Kidney epithelial cell (primary cell): ENCODE measurements at places on chromosomes 7 and 10.

DNA sequence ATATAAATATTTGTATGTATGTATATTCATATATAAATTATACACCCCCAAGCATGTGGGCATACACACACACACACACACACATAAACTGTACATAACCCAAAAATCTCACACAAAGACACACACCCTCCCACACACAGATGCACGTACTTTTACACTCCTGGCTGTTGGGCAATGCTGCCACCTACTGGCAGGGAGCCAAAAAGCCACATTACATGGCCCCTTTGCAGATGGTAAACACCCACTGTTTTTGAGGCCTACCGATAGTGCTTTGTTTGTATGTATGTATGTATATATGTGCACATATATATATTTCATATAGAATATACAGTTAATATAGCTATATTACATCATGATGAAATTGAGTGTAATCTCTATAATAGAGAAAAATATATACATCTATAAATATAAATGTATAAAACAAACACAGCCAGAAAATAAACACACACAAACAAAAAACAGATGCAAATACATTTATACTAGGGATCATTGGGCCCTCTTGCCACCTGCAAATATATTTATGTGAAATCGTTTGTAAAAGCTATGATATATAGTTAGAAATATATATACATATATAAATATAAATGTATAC lies 120.1 kb upstream of the ACBD5 start:
- DNase-seq: peak; percentile 19

- DNase-seq: no peak
These were observed 73.8 kb upstream of the BMPER start for GRCh38 chr7:33831389-33832141.

GRCh38 chr10:58585435-58585834 lies 72.8 kb downstream of the BICC1 start:
- DNase-seq: no peak

DNA sequence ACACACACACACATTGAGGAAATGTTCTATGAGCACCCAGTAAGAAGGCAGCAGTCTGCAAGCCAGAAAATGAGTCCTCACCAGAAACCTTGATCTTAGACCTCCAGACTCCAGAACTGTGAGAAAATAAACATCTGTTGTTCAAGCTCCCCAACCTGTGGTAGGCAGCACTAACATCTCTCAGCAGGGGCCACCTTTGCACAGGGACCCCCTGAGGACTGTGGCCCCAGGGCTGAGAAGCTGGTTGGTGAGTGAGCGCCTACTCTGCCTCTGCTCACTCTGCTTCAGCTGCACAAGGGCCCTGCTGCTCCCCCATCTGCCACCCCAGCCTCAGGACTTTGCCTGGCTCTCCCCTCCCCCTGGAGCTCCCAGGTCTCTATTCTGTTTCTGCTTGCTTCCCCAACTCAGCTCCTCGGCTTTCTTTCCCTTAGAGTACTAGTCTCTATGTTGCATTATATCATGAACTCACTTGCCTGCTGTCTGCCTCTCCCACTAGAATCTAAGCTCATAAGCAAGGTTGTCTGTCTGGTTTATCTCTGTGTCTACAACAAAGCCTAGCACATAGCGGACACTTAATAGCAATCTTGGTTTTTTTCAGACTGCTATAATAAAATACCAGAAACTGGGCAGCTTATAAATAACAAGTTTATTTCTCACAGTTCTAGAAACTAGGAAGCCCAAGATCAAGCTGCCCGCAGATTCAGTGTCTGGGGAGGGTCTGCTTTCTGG lies 40.4 kb upstream of the PRLHR start:
- no peak for DNase-seq

DNA sequence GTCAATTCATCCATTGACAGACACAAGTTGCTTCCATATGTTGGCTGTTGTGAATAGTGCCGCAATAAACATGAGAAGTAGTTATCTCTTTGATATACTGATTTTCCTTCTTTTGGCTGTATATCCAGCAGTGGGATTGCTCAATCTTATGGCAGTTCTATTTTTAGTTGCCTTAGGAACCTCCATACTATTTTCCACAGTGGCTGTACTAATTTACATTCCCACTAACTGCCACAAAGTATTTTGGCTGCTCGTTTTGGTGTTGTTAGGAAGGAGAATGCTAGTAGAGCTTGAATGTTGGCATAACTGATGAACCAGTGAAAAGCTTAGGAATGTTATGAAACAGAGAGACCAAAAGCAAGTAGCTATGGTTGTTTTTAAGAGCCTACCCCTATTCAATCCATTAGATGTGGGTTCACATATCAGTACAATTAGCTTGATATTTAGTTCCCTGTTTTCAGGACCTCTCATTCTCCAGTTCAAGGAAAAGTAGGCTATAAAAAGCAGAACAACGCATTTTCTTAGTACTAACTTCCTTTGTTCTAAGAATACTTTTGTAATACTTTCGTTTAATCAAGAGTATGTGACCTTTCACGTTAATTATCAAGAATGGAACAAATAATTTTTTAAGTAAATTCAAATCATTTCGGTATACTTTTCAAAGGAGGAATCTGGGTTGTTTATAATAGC lies 100.3 kb downstream of the FAS start:
- no peak for DNase-seq

GRCh38 chr7:51224811-51225595 lies 91.6 kb downstream of the COBL start:
- no peak for DNase-seq

GRCh38 chr10:59779756-59780533 lies 26.7 kb upstream of the MRLN start:
- no peak for DNase-seq

GRCh38 chr10:129319934-129320333 lies 147.1 kb upstream of the MGMT start:
- no peak for DNase-seq

DNA sequence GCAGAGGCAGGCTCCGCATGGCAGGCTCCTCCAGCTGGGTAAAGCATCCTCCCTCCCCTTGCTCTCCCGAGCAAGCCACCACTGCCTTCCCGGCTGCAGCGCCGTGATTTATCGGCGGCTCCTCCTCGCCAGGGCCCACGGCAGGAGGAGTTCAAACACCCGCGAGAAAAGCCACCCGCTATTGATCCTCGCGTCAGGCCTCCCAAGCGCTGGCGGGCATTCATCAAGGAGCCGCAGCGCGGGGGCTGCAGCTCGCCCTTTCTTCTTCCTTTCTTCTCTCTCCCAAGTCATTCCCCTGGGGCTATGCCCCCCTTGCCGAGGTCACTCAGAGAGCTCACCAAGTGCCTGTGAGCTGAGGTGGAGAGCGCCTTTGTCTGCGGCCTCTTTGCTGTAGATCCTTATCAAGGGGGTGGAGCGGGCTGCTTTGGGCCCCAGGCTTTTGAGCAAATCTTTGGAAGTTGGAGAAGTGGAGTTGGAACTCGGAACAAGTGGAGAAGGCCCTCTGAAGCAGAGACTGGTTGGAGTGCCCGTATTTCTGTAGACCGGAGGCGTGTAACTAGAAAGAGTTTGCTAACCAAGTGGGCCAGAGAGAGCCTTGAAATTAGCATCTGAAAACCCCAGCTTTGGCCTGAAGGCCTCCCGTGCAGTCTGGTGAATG lies 107.2 kb upstream of the PPIF start:
- DNase-seq: no peak

- DNase-seq: no peak
These were observed 157.2 kb upstream of the GNAI1 start for GRCh38 chr7:79977481-79977880.

DNA sequence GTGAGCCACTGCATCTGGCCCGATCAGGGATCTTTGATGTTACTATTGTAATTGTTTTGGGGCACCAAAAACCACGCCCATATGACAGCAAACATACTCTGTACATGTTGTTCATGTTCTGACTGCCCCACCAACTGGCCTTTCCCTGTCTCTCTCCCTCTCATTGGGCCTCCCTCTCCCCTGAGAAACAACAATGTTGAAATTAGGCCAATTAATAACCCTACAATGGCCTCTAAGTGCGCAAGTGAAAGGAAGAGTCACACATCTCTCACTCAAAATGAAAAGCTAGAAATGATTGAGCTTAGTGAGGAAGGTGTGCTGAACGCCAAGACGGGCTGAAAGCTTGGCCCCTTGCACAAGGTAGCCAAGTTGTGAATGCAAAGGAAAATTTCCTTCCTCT lies 50.3 kb upstream of the SDK1 start:
- DNase-seq: no peak

GRCh38 chr7:44754802-44755697 lies 6.4 kb downstream of the ZMIZ2 start:
- DNase-seq: no peak

DNA sequence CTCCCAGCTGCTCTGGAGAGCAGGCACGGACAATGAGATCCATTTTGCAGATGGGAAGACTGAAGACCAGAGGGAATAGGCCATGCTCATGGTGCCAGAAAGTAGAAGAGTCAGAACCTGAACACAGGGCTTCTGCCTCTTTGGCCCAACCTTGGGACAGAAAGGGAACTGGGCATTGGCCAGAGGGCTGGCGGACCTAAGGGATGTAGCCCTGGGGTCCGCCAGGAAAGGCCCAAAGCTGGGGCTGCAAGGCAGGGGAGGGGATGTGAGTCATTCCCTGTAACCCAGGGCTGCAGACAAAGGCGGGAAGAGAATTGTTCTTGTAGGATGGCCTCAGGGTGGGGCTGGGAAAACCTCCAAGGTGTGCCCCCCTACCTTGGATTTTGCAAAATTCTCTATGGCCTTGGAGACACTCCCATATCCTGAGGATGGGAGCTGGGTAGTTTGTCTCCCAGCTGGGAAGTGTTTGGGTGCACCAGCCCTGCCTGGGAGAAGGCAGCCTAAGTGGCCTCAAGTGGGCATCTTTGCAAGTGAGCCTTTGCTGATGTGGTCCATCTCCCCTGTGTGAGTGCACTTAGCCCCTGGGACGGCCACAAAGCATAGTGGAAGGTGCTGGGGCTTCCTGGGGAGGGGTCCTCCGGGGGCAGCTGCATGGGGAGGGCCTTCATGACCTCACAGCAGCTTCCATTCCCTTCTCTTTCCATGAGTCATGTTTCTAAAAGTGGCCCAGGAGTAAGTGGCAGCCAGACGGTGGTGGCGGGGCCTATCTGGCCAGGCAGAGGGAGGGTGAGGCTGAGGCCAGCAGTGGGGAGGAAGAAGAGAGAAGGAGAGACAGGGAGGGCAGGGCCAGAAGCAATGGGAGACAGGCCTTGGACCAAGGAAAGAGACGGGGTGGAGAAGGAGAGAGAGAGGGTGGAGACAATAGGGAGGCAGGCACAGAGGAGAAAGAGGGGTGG lies 9.2 kb downstream of the AQP1 start:
- no peak for DNase-seq

DNA sequence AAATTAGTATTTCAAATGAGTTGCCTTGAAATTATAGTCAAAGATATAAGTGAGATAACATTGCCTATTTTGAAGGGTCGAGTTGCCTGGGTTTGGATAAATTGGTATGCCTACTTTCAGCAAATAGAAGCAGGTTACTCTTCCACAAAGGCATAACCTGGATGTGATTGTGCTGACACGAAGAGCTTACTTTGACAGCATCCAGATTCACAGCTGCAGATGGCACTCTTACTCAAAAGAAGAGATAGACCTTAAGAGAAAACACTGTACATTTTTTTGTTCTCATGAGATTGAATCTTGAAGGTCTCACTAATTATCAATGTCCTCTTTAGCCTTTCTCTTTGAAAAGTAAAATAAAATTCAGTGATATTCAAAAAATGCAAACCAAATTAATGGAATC lies 1338.7 kb downstream of the REEP3 start:
- no peak for DNase-seq

- DNase-seq: no peak
These were observed 40.3 kb upstream of the GTF2I start for GRCh38 chr7:74617180-74617744.

- DNase-seq: no peak
These were observed 15.4 kb downstream of the ADCYAP1R1 start for GRCh38 chr7:31067491-31067890.

GRCh38 chr10:21517134-21518031 lies 8.1 kb downstream of the SKIDA1 start:
- no peak for DNase-seq

- DNase-seq: no peak
These were observed 351.1 kb downstream of the PARD3 start for GRCh38 chr10:34464000-34464399.

GRCh38 chr7:98878365-98879197 lies at the start of gene TRRAP:
TRRAP (plus strand) TSS chr7:98878532; CDS start chr7:98881151, 2,619 bp downstream.
- DNase-seq: no peak

DNA sequence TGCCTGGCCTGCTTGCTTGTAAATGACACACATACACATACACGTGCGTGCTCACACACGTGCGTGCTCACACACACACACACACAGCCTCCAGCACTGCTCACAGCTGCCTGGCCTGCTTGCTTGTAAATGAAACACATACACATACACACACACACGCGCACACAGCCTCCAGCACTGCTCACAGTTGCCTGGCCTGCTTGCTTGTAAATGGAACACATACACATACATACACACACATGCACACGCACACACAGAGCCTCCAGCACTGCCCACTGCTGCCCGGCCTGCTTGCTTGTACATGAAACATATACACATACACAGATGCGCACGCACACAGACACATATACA lies 397.2 kb downstream of the PLXNA4 start:
- DNase-seq: no peak
